ENCODE measurements at places on chromosomes 1 and 21.

DNA sequence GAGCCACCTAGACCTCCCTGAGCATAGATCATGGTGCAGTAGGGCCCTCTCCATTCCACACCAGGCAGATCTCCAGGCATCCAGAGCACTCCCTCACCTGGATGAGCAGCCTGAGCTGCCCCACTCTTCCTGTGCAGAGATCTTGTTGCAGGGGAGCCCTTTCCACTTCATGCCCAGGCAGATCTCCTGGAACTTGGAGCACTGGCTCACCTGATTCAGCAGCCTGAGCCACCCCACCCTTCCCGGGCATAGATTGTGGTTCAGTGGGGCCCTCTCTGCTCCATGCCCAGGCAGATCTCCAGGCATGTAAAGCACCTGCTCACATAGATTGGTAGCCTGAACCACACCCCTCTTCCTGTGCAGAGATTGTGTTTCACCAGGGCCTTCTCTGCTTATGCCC is 78.0 kb downstream of the SEC16B start:
- no peak for DNase-seq

DNA sequence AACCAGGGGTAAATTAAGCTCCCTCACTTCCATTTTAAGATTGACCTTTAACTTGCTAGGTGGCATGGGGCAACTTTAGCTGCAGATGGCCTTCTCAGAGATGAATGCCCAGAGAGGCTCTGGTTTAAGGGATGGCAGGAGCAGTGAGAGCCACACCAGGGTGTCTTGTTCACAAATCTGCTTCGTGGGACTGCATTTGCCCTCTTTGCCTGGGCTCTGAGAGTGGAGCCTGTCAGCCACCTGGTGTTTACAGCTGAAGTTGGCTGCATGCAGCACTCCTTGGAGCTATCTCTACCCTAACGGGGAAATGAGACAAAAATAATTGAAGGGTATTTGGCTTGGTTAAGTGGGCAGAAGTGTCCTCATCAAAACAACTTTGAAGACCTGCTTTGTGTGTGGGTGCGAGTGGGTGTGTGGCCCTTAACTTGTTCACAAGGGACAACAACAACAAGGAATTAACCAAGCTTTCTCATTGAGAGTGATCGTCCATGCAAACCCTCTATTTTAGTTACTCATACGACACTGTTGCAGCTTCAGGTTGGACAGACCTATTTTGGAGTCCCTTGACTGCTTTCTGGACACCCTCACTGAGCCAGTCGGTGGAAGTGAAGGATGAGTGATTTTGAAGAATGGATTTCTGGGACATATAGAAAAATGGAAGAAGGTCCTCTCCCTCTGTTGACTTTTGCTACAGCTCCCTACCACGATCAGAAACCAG is 29.8 kb downstream of the PGM1 start:
- DNase-seq = no peak

DNA sequence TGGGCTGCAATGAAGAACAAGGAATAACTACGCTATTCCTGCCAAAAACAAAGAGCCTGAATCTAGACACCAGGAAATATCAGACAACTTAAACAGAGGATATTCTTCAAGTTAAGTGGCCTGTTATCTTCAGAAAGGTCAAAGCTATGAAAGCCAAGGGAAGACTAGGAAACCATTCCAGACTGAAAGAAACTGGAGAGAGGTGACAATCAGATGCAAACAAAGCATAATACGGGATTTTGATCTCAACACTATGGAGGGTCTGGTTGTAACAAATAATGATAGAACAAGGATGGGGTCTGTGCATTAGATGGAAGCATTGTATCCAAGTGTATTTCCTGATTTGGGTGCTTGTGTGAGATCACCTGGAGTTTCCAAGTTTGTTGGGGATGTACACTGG is 2.7 kb downstream of the EPRS1 start:
- DNase-seq = no peak

- DNase-seq = no peak
Observed at GRCh38 chr21:46048926-46049889, 48.7 kb upstream of the COL6A2 start.

- no peak for DNase-seq
Observed at GRCh38 chr1:160370561-160371345, 3.9 kb downstream of the NHLH1 start.

DNA sequence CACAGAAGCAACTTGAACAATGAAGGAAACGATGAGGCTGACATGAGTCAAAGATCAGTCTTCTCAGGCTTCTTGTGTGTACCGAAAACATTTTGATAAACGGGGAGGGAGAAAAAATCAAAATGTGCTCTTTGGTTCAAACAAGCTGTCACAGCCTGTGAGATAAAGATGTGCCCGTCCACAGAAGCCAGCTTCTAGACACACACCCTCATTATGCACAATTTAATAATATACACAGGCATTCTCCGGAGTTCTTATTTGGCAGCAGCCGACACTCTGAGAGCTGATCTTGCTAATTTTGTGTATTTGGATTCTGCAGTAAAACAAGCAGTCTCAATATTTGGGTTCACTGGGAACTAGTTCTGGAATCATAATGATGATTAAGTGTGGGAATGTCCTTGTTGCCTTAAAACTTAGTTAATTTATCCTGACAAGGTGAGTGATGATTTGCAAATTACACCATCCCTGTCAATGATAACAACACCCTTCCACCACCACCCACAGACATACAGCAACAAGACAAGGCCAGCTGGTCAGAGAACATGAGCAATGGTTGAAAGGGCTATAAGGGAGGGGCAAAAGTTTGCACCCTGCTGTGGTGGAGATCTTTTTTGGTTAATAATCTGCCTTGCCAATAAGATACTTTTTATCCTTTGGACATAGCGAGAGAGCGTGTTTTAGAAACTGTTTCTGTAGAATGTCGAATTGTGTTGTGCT is 269.9 kb upstream of the KIAA0040 start:
- DNase-seq = no peak

DNA sequence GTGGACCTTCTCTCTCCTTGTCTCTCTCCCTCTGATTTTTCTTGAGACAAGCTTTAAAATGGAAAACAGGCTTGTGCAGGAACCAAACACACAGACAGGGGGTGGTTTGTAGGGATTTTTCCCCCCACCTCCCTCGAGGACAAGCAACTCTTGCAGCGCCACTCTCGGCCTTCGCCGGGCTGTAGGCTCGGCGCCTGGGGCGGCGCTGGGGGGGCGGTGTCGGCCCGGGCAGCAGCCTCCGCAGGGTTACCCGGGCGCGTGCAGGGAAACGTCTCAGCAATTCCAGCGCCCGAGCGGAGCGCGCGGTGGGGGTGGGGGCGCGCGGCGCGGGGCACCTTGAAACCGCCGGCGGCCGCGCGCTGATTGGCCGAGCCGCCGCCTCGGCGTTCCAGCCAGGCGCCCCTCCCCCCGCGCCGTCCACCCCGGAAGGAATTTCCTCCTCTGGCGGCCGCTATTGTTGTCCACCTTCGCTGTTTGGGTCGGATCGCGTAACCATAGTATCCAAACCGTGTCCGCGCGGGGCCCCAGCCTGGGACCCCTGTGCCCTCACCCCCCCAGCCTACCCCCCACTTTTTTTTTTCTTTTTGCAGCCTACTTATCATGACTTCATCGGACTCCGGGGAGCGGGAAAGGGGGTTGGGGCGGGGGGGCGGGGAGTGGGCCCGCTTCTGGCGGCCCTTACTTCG is 59.8 kb upstream of the ACOT11 start:
- peak; percentile 47 for DNase-seq

- peak; percentile 79 for DNase-seq
Observed at GRCh38 chr1:152188673-152189591, 29.9 kb upstream of the RPTN start.

GRCh38 chr21:16460936-16461335 is 731.2 kb downstream of the USP25 start:
- no peak for DNase-seq

DNA sequence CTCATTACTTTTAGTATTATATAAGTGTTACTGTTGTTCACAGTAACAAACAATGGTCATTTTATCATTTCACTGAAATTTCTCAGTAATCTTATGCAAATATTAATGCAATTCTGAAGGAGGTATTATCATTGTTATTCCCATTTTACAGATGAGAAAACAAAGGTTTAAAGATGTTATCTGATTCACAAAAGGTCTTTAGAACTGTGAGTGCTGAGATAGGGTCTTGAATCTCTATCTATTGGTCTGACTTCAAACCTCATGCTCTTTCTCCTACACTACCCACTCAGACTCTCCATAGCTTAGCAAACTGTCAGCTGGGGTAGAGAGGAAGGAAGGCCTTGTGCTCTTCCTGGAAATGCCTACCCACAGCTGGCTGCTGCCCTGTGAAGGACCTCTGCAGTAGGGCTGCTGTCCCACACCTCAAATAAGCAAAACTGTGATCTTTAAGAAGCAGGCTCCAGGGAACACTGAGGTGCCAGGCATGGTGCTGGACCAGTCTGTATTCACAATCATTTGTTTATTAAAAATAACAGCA is 6.2 kb upstream of the OSCP1 start:
- DNase-seq = no peak

All from stimulated activated CD4-positive, alpha-beta T cell treated with anti-CD3 and anti-CD28 coated beads, TNF-alpha, amount 100 ng/mL, for 24 hours (primary cell).